Stimulated activated CD8-positive, alpha-beta memory T cell treated with anti-CD3 and anti-CD28 coated beads, Interleukin-4, amount 100 ng/mL, for 48 hours (primary cell): ENCODE measurements at places on chromosomes 4 and X.
A peak's percentile ranks its signal among the peaks of the same experiment; 100 is the strongest.

DNA sequence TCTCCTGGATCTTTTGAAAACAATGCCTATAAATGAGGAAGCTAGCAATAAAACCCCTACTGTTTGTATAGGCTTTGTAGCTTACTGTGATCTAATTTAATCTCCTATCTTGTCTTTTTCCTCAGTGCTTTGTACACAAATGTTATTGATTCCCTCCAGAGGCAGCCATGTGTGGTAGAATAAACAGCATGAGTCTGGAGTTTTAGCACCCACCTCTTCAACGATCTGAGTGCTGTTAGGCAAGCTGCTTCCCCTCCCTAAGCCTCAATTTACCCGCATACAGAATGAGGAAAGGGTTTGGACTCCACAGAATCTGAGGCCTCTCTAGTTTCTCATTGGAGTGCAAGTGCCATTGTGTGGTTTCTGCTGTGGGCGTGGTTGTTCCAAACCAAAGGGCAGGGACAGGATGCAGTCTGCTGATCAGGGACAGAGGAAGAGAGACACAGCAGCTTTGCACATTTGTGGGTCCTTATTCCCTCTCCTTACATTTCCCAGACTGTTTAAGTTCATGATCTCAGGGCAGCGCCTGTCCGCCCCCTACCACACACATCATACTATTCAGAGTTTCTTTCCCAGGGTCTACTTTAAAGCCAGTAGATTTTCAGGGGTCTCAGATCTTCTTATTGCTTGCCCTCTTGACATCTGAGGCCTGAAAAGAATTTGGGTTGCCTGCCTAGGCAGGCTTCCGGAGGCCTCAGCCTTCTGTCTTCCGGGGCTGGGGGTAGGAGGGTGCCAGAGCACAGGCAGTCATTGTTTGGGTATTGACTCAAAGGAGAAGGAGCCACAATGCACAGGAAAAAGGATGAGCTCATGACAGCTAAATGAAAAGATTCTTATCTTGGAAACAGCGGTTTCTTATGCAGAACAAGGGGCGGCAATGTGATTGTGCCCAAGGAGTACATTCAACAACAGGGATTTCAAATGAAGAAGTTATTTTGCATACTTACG lies 114.9 kb upstream of the TEX13D start:
- DNase-seq, result peak; percentile 62

GRCh38 chrX:21756785-21757529 lies 959 bp downstream of the SMPX start:
- DNase-seq, result no peak

DNA sequence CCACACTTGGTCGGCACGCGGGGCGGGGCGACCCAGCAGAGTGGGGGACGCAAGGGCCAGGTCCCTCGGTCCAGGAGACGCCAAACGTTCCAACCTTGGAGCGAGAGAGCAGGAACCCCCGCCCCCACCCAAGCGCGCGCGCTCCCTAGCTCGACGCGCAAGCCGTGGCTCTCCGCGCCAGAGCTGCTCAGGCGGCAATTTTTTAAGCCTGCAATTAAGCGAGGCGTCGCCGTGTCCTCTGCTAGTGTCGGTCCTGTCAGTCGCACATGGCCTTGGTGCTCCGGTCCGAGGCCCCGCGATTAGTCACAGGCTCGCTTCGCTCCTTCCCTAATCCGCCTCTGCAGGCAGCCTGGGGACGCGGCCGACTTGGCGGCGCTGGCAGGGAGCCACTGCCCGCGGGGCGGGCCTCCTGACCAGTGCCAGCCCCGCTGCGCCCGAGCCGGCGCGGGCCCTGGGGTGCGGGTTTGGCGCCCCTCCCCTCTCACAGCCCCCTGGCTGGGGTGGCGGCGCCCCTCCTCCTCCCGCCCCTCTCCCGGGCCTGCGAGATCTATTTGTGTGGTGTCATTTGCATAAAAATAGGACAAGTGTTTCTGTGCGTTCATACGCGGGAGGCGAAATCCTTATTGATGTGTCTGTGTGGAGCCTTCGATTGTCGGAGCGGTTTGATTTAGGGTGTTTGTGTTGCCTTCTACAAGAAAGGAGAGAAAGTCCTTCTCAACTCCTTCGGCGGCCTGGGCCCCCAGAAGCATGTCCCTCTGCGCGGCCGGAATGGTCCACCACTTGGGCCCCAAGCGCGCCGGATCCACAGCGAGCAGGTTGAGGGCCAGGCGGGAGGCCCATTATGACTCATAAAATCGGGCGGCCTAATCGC lies 9.8 kb upstream of the BCOR start:
- no peak for DNase-seq

GRCh38 chrX:57516491-57516890 lies 75.3 kb upstream of the ZXDB start:
- no peak for DNase-seq

- DNase-seq, result no peak
These were observed 253.4 kb downstream of the EPHA5 start for GRCh38 chr4:65416891-65417290.

GRCh38 chrX:134764202-134764785 lies 106.0 kb upstream of the PLAC1 start:
- no peak for DNase-seq

GRCh38 chr4:159497936-159498335 lies 395.1 kb downstream of the RAPGEF2 start:
- no peak for DNase-seq

- peak; percentile 34 for DNase-seq
These were observed 45.5 kb upstream of the CLNK start for GRCh38 chr4:10730019-10730418.

DNA sequence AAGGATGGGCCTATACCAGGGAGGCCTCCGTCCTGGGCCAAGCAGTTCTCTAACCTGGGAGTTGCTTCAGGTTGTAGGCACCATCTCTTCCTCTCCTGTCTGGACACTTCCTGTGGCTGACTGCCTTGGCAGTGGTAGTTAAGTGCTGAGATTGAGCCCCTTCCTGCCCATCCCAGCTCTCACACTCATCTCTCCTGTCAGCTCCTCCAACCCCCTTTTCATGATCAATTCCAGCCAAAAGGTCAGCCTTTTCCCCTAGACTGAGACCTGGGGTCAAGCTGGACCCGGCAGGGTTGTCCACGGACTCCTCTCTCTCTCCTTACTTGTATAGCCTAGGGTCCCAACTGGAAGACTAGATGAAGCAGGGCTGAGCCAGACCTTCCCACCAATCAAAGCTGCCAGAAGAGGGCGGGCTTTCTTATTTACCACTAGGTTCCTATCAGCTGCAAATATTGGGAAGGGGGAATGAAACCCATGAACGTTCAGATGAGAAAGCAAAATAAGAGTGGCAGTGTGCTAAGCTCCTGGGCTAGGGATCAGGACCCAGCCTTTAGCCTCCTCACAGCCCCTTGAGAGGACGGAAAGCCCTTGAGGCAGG lies 34.5 kb downstream of the KDM5C start:
- DNase-seq, result no peak

DNA sequence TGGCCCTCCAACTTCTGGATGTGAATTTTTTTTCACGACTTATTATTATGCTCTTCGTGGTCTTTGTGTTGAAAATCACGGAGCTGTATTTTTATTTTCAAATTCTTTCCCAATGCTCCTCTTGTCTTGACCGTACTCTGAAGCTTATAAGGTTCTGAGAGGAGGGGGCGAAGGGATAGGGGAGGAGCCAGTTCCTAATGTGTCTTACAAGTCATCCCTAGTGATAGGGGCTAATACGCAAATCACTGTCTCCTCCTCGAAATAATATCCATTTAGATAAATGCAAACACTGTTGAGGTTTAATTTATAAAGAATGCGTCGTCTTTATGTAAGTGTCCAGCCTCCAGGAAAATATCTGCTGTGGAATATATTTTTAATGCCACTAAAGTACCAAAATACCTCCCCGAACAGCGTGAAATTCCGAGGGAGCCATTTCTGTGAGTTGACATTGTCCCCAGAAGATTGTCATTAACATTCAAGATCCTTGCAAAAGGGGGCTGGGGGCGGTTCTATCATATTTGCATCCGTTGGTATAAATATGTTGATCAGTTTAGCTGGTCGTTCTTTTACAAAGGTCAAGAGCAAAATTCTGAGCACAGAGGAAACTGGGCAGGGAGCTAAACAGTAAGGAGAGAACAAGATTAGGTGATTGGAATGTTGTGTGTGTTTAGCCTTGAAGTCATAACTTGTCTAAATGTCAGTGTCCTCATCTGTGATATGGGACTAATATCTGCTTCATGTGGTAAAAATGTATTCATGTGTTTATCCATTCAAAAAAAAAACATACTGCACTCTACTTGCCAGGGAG lies 3.7 kb upstream of the FAT1 start:
- no peak for DNase-seq

GRCh38 chr4:3373468-3373867 lies 68.3 kb upstream of the HGFAC start:
- no peak for DNase-seq

DNA sequence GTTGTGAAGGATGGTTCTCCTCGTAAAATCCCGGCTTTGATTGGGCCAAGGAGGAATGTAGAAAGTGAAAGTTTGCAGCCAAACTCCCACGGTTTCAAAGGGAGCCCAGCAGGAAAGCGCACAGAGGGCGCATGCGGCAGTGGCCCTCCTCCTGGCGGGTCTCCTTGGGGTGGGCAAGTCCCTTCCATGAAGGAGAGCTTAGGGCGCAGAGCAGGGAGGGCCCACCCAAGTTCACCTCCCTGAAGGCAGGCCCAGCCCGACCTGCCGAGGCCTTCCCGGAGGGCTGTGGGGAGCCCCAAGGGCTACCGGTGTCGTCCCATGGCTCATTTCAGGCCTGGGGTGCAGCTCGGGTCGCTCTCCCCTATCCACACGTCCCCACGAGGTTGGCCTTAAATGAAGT lies 2.0 kb downstream of the PDZD4 start:
- no peak for DNase-seq

DNA sequence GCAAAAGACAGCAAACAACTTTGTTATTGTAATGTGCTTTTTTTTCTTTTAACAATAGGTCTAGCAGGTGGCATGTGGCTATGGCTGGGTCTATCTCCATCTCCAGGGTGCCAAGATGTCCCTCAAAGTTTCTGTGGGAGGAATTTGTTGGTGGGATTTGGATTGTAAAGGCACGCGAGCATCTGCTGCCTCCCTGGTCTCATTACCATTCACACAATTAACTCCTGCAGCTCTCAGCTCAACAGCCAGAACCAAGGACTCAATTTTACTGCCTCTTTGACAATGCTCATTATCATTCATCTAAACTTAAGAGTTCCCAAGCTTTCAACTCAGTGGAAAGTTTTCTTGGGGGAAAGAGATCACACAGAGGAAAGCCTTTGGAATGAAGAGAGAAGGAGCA lies 10.9 kb upstream of the PCDH18 start:
- DNase-seq, result no peak

GRCh38 chrX:31872007-31872406 lies 800.2 kb upstream of the FTHL17 start:
- no peak for DNase-seq

DNA sequence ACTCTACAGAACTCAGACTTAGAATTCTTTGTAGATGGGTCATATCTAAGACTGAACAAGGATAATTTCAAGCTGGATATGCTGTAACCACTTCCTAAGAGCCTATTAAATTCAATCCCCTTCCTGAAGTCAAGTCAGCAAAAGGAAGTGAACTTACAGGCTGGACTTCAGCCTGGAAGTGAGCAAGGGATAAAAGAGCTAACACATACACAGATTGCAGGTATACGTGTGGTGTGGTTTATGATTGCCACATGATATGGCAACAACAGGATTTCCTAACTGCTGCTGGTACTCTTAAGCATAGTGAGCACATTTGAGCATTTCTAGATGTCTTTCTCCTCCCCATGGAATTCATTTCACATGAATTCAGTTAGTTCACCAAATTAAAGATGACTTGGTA lies 38.2 kb upstream of the UXT start:
- no peak for DNase-seq

GRCh38 chr4:156102411-156102810 lies 148.7 kb upstream of the CTSO start:
- no peak for DNase-seq

DNA sequence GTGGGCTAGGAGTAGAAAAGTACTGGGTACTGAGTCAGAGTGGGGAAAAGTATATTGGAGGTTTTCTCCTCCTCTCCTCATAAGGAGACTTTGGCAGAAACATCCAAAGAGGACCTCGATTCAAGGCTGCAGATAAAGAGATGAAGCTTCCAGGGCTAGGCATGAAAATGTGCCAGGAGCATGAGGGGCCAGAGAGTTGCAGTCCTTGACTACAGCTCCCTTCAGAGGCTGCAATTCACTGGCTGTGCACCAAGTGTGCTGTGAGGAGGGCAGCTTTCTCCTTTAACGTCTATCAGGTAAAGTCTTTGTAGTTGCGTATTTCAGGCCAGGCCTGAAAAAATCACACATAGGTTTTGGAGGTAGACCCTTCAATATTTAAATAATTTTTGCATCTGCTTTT lies 174.9 kb upstream of the VEGFC start:
- no peak for DNase-seq

DNA sequence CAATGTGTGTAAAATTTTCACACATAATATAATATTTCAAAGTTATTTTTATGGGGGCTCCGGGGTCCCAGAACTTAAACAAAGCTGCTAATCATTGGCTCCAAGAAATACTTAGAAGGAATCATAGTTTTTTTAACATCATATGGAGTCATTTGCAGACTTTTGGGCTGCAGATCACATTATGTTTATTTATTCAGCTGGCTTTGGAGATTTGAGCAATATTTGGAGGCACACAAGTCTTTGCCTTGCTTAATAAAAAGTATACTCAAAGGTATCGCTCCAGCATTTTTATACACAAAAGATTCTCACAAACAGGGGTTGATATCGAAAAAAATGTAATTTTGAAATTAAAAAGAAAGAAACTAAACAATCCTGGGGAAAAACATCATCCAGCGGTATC lies 382.5 kb upstream of the TENM3 start:
- no peak for DNase-seq

DNA sequence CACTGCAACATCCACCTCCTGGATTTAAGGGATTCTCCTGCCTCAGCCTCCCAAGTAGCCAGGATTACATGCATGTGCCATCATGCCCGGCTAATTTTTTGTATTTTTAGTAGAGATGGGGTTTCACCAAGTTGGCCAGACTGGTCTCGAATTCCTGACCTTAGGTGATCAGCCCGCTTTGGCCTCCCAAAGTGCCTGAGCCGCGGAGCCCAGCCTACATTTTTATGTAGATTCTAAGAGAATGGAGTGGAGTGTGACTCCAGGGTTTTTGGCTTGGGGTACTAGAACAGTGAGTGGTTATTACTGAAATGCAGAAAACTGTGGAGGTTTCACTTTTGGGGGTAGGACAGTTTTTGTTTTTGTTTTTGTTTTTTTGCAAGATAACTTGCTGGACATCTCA lies 806.0 kb downstream of the ADGRL3 start:
- no peak for DNase-seq

DNA sequence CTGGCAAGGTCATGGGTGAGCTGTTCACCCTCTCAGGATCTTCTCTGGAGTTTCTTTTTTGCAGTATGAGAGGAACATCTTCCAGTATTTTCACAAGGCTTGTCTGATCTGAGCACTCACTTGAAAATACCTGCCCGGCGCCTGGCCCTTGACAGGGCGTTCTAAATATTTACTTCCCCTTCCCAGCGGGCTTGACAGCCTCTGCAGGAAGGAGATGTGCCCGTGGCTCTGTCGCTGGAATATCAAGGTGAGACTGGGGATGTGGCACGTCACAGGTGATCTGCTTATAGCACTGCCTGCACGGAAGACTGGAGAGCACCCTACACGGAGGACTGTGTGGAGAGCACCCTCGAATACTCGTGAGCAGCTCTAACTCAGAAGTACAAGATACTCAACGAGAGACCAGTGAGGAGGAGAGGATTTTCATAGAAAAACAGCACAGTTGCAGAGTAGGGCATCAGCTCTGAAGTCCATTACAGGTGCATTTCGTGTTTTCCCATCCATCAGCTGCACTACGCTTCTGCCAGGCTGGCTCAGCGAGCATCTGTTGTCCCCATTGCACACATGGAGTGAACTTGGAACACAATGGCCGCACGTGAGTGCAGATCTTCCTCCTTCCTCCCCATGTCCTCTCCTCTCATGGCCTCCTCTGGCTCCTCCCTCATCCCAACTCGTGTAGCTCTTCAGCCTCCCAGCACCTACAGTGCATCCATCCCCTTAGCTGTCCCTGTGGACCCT lies 32.1 kb downstream of the ZBTB49 start:
- no peak for DNase-seq
